ENCODE measurements at places on chromosomes 6 and 20.
A peak's percentile ranks its signal among the peaks of the same experiment; 100 is the strongest.

- DNase-seq = no peak
Measured at GRCh38 chr6:89489078-89489477, 56.1 kb downstream of the ANKRD6 start.

GRCh38 chr6:166767230-166767629 lies 140.2 kb upstream of the RPS6KA2 start:
- no peak for DNase-seq

GRCh38 chr20:46833360-46833759 lies 61.3 kb upstream of the EYA2 start:
- DNase-seq = no peak

- DNase-seq = no peak
Measured at GRCh38 chr6:24833711-24834386, 35.1 kb upstream of the ARMH2 start.

DNA sequence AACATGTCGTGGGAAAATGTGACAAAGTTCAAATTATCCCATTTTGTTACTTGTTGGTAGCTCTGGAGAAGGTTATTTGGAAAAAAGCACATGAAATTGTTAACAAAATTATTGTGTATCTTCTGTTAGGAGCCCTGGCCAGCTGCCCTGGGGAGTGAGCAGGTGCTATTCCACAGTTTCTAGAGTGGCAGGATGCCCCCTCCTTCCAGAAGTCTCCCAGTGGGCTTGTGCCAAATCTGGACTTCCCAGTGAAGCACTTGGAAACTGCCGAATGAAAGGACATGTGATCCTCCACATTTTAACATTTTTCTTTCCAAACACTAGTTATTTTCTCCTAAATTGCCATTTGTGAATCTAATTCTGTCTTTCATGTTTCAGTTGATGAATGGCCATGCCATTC lies 66.9 kb upstream of the CLDN20 start:
- no peak for DNase-seq

GRCh38 chr6:26197933-26198721 lies 110.9 kb downstream of the HFE start:
- peak; percentile 58 for DNase-seq

GRCh38 chr6:99492092-99492491 lies 23.1 kb downstream of the USP45 start:
- no peak for DNase-seq

DNA sequence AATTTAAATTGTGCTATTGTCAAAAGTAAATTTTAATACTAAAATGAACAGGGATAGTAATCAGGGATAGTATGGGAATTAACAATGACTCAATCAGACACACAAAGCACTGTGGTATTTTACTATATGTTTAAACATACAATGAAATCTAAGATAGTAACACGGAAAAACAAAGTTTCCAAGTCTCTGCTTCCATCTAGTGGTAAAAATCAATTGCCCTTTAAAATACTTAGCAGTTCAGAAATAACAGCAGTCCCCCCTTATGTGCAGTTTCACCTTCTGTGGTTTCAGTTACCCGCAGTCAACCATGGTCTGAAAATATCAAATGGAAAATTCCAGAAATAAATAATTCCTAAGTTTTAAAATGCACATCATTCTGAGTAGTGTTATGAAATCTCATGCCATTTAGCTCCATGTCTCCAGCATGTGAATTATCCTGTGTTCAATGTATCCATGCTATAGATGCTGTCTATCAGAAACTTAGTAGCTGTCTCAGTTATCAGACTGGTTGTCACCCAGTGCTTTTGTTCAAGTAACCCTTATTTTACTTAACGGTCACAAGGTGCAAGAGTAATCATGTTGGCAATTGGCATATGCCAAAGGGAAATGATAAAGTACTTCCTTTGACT lies 58.5 kb downstream of the AHI1 start:
- DNase-seq = peak; percentile 34

DNA sequence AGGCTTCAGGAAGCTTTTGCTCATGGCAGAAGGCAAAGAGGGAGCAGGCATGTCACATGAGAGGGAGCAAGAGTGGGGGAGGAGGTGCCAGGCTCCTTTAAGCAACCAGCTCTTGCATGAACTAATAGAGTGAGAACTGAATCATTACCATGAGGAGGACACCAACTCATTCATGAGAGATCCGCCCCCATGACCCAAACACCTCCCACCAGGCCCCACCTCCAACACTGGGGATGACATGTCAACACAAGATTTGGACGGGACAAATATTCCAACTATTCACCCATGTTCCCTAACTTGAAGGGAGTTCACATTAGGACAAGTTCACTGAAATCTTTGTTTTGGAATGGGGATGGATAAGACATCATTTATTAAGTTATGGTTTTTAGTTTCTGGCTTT lies 155.2 kb upstream of the ESR1 start:
- no peak for DNase-seq

DNA sequence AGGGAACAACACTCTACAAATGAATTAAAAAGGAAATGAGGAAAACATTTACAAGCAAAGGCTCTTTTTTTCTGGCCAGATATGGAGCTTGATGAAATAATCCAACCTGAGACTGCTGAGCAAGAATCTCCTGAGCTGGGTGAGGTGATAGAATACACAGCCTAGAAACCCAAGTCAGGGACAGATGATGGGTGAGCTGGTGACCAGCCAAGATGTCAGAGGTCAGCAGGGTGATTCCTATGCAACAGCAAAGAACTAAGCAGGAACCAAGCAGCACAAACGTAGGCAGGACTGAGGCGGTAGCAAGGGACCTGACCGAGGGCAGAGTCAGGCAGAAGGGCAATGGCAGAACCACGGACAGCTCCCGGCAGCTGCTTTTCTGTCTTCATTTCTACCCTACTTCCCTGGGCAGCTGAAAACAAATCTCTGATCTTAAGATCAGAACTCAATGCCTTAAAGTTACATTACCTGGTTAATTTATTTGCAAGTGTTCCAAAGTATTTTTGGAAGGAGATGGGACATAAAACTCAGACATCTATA lies 75.1 kb downstream of the CDC40 start:
- DNase-seq = peak; percentile 48

DNA sequence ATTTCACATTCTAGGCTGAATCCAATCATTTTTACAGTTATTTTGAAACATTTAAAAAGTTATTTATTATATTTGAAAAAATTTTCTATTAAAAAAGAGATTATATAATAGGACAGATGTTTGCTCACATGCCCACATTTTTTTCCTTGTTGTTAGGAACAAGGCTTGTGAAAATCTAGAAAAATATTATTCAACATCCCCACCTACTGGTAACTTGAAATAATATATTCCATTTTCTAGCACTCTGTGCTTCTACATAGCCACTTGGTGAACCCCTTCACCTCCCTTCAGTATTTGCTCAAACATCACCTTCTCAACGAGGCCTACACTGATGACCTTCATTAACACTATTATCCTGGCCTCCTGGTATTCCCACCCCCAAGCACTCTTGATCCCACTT lies 18.3 kb upstream of the GPRC6A start:
- DNase-seq = peak; percentile 64

GRCh38 chr6:3738381-3739131 lies 13.0 kb downstream of the PXDC1 start:
- DNase-seq = peak; percentile 62

DNA sequence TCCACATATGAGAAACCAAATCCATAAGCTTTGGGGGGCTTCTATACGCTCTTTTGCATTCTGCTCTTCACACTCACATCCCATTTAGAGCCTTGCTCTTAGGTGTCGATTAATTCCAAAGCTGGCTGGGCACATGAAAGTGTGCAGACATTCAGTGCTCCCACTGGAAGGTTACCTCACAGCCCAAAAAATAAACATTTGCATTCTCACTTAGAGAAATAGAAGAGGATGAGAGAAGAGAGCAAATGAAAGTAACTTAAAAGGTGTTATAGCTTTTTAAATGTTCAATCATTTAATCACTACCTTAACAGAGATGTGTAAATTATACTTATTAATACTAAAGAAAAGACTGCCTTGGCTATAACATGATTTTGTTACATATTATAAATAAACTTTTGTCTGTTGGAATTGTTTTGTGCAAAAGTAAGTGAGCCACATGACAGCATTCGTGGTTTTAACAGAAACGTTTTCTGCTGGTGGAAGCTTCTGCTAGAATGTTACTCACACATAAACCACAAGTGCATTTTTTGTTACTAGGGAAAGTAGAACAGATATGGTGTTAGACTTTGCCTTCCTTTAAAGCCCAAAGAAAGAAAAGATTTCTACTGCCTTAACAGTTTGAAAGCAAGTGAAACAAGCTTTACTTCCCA lies 116.7 kb downstream of the SIM1 start:
- DNase-seq = peak; percentile 81

- no peak for DNase-seq
Measured at GRCh38 chr6:40573221-40573620, 13.9 kb downstream of the LRFN2 start.

DNA sequence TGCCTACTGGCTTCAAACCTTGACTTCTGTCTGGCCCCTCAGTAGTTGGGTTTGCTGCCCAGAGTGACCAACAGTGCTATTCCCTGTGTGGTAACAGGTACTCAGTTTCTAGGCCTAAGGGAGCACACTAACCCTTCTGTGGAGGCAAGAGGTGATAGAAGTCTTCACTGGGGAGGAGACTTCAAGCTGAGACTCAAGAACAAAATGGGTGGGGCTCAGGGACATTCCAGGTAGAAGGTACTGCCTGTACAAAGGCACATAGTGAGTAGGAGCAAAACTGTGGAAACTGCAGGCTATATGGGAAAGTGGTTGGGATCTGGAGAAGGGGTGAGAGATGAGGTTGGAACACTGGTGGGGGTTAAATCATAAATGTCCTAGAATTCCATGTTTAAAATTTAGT lies 2.3 kb upstream of the SCAND1 start:
- DNase-seq = no peak

- DNase-seq = no peak
Measured at GRCh38 chr6:143807103-143807772, 35.9 kb upstream of the LTV1 start.

- DNase-seq = no peak
Measured at GRCh38 chr20:6637160-6637579, 130.3 kb upstream of the BMP2 start.

DNA sequence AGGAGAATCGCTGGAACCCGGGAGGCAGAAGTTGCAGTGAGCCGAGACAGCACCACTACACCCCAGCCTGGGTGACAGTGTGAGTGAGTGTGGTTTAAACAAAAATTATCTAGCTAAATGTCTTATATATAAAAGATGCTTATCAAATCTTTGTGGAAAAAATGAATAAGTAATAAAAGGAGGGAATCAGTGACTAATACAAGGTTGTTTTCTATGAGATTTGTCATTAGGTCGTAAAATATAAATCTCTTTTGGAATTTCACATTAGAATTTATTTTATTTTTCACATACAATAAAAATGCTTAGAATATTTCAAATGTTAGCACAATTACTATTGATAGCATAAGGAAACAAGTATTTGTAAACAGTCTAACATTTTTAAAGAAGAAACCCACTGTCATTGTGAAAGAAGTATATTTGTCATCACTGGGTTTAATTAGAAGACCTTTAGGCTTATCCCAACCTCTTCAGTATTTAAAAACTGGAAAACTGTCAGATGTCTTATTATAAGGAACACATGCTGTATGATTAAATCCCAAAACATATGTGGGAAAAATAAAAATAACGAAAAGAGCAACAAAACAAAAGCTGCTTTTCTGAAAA lies 47.1 kb downstream of the ASCC3 start:
- DNase-seq = peak; percentile 49

- no peak for DNase-seq
Measured at GRCh38 chr20:9322661-9323060, 191.7 kb upstream of the LAMP5 start.

DNA sequence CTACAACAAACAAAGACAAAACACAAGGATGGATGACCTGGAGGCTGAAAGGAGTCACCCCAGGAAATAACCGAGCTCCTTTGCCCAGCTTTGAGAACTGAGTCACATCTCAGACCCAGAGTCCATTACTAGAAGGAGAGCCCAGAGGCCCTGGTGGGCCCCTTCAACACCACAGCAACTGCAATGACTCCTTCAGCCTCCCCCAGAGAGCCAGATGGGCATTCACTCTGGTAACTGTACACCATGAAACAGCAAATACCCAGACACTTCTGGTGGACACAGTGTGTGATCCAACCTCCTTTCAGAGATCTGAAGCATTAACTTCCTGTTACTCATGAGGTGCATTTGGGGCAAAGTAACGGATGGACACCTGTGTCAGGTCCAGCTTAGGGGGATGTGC lies 22.6 kb downstream of the RAET1L start:
- no peak for DNase-seq

DNA sequence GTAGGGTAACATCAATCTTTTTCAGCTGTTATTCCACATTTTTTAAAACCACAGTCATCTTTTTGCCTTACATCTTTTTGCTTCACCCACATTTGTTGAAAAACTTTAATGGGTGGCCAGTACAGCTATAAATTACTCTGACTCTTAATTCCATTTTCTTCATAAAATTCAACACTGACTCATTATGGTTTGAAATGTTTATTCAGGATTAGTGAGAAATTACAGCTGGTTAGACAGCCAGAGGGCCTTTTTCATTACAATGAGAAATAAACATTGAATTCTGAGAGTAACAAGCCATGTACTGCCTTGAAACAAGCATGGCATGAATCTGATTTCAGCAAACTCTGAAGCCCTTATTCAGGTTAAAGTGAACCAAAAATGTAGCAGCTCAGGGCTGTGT lies 19.5 kb downstream of the NDUFAF4 start:
- DNase-seq = no peak
